ENCODE measurements at places on chromosomes 3 and 15.
A peak's percentile ranks its signal among the peaks of the same experiment; 100 is the strongest.

DNA sequence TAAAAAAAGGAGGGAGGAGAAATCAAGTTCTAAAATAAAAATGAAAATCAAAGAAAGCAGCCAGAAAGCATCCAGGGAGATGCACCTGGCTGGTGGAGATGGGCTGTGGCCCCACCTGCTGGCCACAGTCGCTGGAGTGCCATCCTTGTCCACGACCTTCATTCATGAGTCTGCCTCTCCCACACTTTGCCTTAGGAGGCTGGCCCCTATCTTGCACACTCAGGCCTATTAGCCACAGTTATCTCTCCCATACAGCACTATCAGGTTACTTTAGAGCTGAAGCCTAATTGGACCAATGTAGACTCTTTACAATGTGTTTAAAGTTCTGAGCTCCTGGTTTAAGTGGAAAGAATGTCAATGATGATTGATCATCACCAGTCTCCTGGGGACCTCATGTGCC lies 392.0 kb upstream of the RORA start:
- peak; percentile 98 for DNase-seq

GRCh38 chr3:150183678-150184425 lies 213.2 kb upstream of the PFN2 start:
- DNase-seq: peak; percentile 74

GRCh38 chr3:147915057-147915456 lies 505.9 kb downstream of the ZIC1 start:
- peak; percentile 65 for DNase-seq

- no peak for DNase-seq
Measured at GRCh38 chr3:152352554-152352953, 83.8 kb downstream of the MBNL1 start.

DNA sequence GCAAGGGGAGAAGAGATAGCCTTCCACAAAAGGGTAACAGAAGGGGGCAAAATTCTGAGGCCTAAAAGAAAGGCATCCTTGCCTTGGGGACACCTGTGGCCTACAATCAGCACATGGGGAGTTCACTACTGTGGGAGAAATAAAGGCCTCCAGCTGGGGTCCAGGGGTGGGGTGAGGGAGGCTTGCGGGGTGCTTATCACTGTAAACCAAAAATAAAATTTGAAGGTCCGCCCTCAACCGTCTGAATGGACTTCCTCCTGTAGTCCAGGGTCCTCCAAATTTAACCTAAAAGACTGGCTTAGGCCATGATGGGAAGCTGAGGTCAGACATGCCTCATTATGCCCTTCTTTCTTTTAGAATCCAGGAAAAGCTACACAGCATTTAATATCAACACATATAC lies 2.1 kb upstream of the POLR2M start:
- DNase-seq: no peak

DNA sequence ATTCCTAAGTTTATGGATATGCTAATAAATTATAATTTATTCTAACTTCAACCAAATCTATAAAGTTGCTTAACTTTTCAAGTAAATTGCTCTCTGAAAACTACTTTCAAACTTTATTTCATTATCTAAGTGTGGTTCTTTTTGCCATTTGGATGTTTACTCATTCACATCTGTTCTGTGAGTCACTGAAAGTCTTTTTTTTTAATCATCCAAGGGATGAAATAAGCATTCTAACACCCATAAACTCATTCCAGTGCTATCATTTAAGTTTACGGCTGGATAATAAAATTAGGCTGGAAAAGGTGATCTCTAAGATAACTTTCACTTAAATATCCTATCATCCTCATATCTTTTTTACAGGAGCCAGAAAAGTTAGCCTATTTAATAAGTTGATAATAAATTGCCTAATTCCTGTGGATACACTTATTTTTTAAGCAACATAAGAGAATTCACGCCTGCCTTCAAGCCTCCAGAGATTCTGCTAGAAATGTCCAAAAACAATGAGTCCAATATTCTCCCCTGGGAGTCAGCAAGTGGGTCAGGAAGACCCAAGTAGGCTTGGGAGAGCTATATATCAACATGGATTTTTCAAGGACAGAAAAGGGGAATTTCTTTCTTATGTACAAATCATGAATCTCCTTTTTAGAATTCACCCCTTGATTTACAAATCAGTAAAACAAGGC lies 25.8 kb downstream of the SCG3 start:
- DNase-seq: no peak

- DNase-seq: no peak
Measured at GRCh38 chr3:108118038-108118768, 27.4 kb upstream of the CD47 start.

- DNase-seq: peak; percentile 17
Measured at GRCh38 chr3:45367453-45367871, 20.9 kb upstream of the LARS2 start.

- DNase-seq: peak; percentile 29
Measured at GRCh38 chr15:74890665-74890960, 771 bp downstream of the MPI start.

DNA sequence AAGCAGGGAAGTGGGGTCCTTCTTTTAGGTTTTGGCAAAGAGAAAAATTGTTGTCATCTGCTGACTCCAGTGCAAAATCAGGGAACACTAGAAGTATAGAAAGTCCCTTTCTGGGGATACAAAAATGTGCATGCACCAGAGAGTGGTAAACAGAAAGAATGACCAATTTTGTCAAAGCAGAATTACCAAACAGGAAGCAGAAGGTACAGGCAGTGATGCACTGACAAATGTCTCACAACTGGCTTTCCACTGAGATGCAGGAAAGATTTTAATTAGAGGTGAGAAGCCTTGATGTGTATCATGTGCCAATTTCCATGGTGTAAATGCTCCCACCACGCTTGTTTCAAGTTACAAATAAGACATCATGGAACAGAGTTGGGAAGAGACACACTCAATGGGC lies 66.0 kb downstream of the TRIM69 start:
- no peak for DNase-seq
